Fibroblast of skin of left biceps (primary cell): ENCODE measurements at places on chromosomes 7 and 10.

GRCh38 chr10:90916392-90917237 lies 4.3 kb downstream of the ANKRD1 start:
- no peak for DNase-seq

DNA sequence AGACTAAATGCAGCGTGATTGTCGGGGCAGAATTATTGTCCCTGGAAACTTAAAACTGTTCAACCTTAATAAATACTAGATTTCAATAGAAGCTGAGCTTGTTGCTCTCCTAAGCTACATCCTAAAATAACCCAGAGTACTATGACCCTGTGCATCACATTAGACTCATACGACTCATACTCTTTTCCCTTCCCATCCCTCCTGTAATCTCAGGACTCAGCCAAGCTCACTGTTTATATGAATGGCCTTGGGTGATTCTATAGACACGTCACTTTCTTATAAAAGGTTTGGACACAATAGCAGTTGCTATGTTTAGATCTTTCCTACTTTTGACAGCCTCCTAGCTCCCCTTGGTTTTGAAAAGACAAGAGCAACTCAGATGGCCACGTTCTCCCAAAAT lies 17.2 kb downstream of the TCF7L2 start:
- DNase-seq, result no peak

DNA sequence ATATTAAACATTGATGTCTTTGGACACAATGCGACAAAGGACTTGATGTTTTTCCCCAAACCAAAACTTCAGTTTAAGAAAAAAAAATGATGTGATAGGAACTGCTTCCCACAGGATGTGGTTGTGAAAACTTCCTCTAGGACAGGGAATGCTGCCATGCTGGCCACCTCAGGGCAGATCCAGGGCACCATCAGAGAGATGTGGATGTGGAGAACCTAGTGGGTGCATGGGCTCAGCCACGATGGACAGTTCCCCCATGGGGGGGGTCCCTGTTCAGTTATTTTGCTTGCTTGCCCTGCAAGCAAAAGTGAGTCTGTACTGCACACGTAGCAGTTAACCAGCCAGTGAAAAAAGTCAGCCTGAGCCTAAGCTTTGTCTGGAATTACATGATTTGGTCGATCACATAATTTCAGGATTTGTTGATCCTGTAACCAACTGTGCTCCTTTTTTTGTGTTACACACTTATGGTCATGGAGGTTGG lies 36.3 kb downstream of the LAMB4 start:
- DNase-seq, result no peak

- no peak for DNase-seq
Observed at GRCh38 chr10:14712991-14713424, 61.7 kb downstream of the FAM107B start.

DNA sequence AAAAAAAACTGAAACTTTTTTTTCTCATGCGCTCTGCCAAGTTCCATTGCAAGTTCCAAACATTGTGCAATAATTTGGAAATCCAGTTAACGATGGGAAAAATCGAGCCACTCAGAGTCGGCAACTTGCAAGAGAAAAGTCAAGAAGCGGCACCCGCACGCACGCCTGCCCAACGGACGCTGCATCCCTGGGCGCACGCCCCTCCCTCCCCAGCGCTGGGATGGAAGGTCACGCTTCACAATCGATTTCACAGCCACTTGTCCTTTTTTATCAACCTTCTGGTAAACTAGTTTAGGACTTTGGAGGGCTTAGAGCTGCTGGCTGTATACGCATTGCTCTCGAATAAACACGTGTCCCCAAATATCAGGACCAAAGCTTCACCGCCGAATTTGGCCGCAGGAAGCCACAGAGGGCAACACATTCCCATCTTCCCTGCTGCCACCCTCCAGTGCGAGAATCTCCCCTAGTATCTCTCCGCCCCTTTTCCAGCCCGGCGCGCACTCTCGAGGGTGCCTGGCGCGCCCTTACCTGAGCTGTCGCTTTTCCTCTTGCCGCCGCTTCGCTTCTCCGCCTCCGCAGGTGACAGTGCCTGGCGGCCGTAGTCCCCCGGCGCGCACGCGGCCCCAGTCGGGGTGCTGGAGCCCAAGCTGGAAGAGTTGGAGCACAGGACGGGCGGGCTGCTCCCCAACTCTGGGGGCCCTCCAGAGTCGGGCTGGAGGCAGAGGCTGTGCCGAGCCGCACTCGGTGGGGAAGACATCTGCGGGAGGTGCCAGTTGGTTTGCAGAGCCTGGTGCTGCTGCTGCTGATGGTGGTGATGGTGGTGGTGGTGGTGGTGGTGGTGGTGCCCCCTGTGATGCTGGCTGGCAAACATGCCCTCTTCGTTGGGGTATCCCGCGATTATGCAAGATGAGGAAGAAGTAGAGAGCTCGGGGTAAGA lies 857 bp downstream of the MEOX2 start:
- DNase-seq, result peak; percentile 33

DNA sequence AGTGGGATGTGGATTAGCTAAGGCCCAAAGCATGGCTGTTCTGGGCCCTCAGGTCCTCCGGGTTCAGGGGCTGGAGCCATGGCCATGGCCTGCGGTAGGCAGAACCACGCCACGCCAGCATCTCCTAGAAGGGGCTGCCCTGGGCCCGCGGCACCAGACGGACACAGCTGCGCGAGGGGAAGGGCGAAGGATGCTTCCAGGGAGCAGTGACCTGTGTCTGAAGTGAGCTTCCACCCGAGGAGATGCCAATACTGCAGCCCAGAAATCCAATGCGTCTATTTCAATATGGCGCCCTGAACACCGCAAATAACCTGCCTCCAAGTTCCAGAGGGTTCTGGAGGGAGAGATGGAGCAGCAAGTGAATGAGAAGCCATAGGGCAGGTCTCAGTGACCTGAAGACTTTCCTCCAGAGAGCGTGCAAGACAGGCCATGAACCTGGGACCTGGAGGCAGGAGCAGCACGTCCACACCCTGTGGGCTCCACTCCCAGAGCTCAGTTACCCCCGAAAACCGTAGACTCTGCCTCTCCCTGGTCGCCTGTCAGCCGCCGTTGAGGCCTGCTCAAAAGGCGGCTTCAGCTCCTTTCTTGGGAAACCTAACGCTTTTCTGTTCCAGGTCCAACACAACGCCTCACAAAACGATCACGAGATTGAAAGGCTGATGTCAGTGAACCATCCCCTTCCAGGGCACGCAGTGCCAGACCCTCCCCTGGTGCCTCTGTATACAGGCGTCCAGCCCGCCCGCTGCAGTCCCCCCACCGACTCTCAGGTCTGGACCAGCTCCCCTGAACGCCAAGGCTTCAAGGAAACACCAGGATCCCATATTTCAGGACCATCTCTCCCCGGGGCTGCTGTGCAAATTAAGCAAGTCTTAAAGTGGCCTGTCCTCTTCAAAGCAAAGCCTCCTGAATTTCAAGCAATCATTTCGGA lies 37.4 kb downstream of the AMZ1 start:
- DNase-seq, result no peak

GRCh38 chr10:130201043-130201380 lies 64.8 kb downstream of the GLRX3 start:
- DNase-seq, result no peak

GRCh38 chr10:130802301-130802700 lies 509.2 kb downstream of the TCERG1L start:
- DNase-seq, result no peak

DNA sequence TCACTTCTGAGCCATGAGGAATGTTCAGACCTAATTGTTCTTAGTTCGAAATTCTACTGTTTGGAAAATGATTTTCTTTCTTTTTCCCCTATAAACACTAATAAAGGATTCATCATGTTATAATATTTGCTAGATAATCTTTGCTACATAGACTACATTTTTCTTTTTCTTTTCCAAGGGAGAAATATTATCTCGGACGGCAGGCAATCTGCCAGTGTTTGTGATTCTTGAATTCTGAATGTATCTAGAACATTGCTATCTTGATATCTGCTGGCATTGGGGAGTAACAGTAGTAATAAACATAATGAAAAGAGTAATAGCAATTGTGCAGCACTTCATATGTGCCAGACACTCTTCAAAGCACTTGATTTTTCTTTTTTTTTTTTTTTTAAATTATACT lies 107.7 kb upstream of the ZNF32 start:
- no peak for DNase-seq

DNA sequence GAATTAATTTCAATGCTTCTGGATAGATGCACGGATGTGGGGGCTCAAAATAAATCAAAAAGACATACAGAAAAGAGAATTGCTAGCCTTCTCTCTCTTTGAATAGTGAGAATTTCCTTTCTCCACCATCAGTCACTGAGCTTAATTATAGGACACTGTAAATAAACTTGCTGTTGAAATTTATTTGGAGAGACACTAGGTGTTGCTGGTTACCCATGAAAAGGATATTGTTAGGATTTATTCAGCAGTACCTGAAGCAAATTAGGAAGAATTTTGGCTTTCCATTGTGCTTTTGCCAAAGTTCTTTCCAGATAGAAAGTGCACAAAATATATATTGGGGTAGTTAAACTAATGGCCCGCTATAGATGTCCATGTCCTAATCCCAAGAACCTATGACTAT lies 27.6 kb downstream of the GCC1 start:
- DNase-seq, result no peak

DNA sequence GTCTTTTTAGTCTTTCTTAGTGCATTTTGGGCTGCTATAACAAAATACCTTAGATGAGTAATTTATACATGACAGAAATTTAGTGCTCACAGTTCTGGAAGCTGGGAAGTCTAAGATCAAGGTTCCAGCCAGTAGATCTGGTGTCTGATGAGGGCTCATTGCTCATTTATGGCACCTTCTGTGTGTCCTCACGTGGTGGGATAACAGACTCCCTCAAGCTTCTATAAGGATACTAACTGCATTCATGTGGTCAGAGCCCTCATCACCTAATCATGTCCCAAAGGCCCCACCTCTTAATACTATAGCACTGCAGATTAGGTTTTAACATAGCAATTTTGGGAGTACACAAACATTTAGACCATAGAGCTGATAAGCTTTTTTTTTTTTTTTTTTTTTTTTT lies 80.4 kb downstream of the ZNRF2 start:
- DNase-seq, result no peak

DNA sequence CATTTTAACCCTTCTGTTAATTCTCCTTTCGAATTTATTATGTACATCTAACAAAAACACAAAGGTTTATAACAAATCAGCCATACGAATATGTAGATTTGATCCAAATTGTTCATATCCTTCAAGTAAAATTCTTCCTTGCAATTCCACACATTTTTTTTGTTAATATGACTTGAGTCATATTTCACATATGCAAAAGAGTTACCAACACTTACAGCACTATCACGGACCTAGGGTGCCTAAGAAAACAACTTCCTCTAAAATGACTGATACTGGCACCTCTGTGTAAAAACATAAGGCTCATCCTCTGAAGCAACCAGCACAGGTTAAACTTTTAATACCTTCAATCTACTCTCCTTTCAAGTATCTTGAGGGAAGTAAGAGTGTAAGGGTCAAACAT lies 451.8 kb downstream of the SEMA3D start:
- DNase-seq, result no peak

GRCh38 chr10:73641328-73642060 lies at the start of gene MYOZ1:
MYOZ1 (minus strand) TSS chr10:73641474; CDS start chr10:73640017, 1,457 bp downstream.
- DNase-seq, result no peak
